Activated CD8-positive, alpha-beta memory T cell treated with anti-CD3 and anti-CD28 coated beads, Interleukin-2, amount 50 U/mL, for 48 hours (primary cell): ENCODE measurements at places on chromosomes 13 and 19.

DNA sequence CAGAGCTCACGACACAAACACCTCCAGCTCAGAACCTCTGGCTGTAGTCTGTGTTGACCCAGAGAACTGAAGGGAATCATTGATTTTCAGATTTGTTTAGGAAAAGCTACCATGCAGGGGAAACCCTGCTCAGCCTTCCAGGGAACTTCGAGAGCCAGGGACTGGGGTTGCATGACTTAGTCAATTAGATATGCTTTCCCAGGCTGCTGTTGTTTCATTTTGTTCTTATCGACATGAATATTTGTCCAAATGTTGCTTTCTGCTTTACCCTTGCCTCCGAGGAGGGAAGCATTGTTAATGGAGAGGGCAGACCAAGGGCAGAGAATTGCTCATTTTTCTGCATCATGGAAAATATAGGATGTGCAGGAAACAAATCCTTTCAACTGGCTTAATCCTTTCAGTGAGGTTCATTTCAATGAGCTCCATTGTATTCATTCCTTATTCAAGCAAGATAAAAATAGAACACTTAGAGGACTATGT, 82.5 kb downstream of the KLF5 start:
- DNase-seq = no peak

GRCh38 chr19:35249146-35249847, 495 bp downstream of the LSR start:
- peak; percentile 49 for DNase-seq

- no peak for DNase-seq
These were observed 63.8 kb downstream of the SCEL start for GRCh38 chr13:77599351-77599750.

GRCh38 chr19:3949997-3950859, 17.4 kb downstream of the NMRK2 start:
- no peak for DNase-seq

- no peak for DNase-seq
These were observed 112.8 kb downstream of the CRYL1 start for GRCh38 chr13:20412691-20413355.

GRCh38 chr13:113458253-113459065, 5.2 kb upstream of the ADPRHL1 start:
- no peak for DNase-seq

- DNase-seq = no peak
These were observed 277.9 kb downstream of the RBM26 start for GRCh38 chr13:79128158-79128557.

GRCh38 chr13:80630685-80631121, 289.8 kb upstream of the SPRY2 start:
- DNase-seq = no peak

DNA sequence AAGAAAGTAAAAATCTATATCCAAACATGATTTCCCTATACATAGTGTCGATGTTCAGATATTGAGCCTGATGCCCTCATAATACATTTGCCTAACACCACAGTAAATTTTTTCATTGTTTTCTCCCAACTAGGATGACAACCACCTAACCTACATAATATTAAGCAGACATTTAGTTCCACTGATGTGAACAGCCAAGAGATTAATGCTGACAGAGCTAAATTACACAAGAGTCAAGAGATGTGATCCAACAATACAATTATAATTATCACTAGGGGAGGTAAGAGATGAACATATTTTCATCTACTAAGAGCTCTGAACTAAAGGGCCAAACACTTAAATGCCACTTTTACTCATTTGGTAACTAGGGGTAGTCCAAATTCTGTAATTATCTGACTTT, 145.9 kb downstream of the DACH1 start:
- DNase-seq = no peak
